ENCODE measurements at places on chromosomes 2 and 18. TPM values are rescaled to one million over a fixed set of nuclear protein-coding genes. Genes with fewer than 3 reads are reported as not detected.

The CIDEA gene
- polyA plus RNA-seq: 2.2 TPM

The ABCG5 gene
- polyA plus RNA-seq: 0.52 TPM

The MC2R gene
- not detected for polyA plus RNA-seq

The SERPINB4 gene
- not detected for polyA plus RNA-seq

The SIX2 gene
- 0.29 TPM for polyA plus RNA-seq

The SERPINB11 gene
- polyA plus RNA-seq: not detected

The KLF7 gene
- polyA plus RNA-seq: 16.6 TPM

The SLC23A3 gene
- 5.2 TPM for polyA plus RNA-seq

The SNRNP27 gene
- polyA plus RNA-seq: 76.8 TPM

The TMEFF2 gene
- polyA plus RNA-seq: 1.0 TPM

The HOXD9 gene
- polyA plus RNA-seq: 1.3 TPM

The KCNIP3 gene
- polyA plus RNA-seq: 10.6 TPM

The REG3G gene
- not detected for polyA plus RNA-seq

The BZW1 gene
- 255 TPM for polyA plus RNA-seq

The CDKL4 gene
- 1.1 TPM for polyA plus RNA-seq

The CAPN14 gene
- polyA plus RNA-seq: 0.31 TPM

The ATG16L1 gene
- 21.1 TPM for polyA plus RNA-seq

The NDC80 gene
- polyA plus RNA-seq: 24.4 TPM

The FAM110C gene
- 4.1 TPM for polyA plus RNA-seq

The INHA gene
- 0.43 TPM for polyA plus RNA-seq

All from left lung (tissue), 14 donors.